ENCODE measurements at places on chromosomes 16 and 17.

DNA sequence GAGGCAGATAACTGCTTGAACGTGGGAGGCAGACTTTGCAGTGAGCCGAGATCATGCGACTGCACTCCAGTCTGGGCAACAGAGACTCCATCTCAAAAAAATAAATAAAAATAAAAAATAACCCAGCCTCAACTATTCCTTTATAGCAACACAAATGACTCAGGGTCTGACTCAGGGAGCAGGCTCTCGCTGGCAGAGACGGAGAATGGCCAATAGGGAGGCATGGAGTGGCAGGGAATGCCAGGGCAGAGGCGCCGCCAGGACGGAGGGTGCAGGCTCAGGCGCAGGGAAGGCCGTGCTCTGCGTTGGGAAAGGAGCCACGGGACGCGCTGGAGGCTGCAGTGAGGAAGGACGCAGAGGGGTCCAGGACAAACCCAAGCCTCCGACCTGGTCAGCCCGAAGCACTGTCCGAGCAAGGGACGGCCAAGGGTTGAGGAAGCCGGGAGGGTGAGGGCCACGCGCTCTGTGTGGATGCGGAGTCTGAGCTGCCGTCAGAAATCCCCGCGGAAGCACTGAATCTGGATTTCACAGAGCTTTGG is 40.3 kb downstream of the PKD1 start:
- DNase-seq: no peak

- DNase-seq: no peak
These were observed 10.2 kb upstream of the CBX8 start for GRCh38 chr17:79806863-79807720.

DNA sequence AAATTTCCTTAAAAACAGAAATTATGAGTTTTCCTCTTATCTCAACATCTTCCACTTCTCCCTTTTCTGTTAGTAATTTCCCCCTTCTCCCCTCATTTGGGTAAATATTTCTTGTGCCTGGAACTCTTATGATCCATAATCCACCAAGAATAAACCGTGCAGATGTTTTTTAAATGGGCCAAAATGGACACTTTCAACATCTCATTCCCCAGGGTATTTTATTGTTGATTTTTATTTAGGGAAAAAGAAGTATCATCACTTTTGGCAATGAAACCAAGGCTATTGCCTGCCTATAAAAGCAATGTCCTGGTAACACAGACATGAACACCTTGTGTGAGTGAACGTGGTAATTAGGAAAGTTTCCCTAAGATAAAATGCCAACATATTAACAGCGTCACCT is 54.6 kb downstream of the IRX6 start:
- no peak for DNase-seq

DNA sequence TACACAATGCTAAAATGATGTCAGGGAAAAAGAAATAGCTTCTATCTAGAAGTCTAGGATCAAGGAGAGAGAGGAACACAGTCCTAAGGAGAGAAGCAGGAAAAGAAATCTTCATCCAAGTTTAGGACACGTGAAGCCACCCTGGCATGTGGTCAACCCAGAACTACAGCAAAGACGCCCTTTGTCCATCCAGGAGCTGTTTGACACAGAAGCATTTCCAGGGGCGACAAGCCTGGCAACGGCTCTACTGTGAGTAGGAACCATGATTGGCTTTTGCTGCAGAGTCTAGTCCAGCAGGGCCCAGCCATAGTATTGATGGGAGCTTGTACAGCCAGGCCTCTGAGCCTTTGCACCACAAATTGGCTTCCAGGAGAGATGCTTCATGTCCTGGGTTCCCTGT is 185.4 kb upstream of the RPL38 start:
- no peak for DNase-seq

DNA sequence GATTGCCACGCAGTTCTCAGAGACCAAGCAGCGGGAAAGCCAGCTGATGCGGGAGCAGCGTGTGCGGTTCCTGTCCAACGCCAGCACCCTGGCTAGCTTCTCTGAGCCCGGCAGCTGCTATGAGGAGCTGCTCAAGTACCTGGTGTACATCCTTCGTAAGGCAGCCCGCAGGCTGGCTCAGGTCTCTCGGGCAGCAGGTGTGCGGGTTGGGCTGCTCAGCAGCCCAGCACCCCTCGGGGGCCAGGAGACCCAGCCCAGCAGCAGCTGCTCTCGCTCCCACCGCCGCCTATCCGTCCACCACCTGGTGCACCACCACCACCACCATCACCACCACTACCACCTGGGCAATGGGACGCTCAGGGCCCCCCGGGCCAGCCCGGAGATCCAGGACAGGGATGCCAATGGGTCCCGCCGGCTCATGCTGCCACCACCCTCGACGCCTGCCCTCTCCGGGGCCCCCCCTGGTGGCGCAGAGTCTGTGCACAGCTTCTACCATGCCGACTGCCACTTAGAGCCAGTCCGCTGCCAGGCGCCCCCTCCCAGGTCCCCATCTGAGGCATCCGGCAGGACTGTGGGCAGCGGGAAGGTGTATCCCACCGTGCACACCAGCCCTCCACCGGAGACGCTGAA is 15.2 kb downstream of the CACNA1G start:
- DNase-seq: no peak

DNA sequence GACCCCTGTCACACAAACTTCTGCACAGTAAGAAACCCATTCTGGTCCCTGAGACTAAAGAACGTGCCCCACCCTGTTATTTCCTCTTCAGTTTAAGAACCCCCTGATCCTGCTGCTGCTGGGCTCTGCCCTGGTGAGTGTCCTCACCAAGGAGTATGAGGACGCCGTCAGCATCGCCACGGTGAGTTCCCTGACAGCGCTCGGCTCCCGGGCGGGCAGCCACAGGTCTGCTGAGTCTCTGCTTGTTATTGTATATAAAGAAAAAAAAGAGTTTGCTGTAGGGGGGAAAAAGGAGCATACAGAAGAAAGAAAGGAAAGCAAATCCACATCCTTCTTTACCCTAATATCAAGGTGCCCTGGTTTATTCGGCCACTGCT is 40.0 kb downstream of the ATP2C2 start:
- DNase-seq: no peak

GRCh38 chr16:73697336-73697735 is 599.3 kb upstream of the PSMD7 start:
- no peak for DNase-seq

GRCh38 chr17:49646391-49647255 is 31.3 kb downstream of the SPOP start:
- DNase-seq: no peak

GRCh38 chr16:70775399-70775798 is 25.6 kb downstream of the VAC14 start:
- DNase-seq: no peak

- DNase-seq: no peak
These were observed 25.3 kb downstream of the DBNDD1 start for GRCh38 chr16:89993971-89994370.

DNA sequence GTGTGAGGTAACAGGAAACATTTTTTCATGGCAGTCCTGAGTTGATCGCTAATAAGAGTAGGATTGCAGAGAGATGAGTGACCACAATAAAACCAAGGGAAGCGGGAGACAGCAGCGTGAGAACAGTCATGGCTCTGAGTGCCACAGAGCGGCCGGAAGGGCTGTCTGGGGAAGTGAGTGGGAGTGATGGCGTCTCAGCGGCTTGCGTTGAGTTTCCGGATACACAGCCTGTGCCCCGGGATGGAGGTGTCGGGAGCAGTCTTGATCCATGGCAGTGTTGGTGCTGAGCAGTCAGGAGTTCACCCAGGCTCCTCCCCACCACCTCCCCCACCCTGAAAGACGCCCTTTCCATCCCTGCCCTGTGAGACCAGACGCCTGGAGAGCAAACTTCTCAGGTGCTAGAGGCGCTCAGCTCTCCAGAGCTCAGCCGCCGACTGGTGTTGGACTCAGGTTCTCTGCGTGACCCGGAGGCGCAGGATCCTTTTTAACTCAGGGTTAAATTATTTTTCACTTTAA is 59.8 kb downstream of the BANP start:
- no peak for DNase-seq

DNA sequence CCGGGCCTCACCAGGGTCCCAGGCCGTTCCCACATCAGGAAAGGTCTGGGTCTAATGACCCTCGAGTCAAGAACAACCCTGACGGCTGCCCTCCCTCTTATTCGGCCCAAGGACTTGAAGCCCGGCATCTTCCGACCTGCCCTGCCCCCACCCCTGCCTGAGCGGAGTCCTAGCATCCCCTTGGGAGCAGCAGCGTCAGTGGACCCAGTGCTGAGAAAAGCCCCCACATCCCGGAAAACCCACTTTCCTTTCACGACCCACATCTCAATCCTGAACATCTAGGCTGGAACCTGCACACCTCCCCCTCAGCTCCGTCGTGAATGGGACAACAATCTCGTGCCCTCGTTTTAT is 769 bp downstream of the TMEM88 start:
- no peak for DNase-seq

- no peak for DNase-seq
These were observed 133.4 kb downstream of the SPACA3 start for GRCh38 chr17:33124871-33125551.

- DNase-seq: no peak
These were observed 31.5 kb downstream of the USP43 start for GRCh38 chr17:9676820-9677310.

- no peak for DNase-seq
These were observed 9.4 kb downstream of the XYLT2 start for GRCh38 chr17:50355336-50355700.

DNA sequence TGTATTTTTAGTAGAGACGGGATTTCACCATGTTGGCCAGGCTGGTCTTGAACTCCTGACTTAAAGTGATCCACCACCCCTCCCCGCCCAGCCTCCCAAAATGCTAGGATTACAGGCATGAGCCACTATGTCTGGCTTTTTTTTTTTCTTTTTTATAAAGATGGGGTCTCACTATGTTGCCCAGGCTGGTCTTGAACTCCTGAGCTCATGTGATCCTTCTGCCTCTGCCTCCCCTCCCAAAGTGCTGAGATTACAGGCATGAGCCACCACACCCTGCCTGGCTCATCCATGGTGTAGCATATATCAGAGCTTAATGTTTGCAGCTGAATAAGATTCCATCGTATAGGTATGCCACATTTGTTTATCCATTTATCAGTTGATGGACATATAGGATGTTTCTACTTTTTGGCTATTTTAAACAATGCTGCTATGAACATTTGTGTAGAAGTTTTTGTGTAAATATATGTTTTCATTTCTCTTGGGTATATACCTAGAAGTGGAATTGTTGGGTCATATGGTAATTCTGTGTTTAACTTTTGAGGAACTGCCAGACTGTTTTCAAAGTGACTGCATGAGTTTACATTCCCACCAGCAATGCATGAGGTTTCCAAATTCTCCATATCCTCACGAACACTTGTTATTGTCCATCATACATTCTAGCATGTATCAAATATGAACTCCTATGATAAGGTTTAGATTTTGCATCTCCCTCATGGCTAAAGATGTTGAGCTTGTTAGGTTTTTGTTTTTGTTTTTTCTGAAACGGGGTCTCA is 55.7 kb upstream of the HAS3 start:
- DNase-seq: no peak

- DNase-seq: peak; percentile 16
These were observed 1.7 kb upstream of the NLRP1 start for GRCh38 chr17:5585836-5586521.

- DNase-seq: no peak
These were observed 134.1 kb downstream of the SOX9 start for GRCh38 chr17:72254808-72255449.

- no peak for DNase-seq
These were observed 8.7 kb upstream of the PYY start for GRCh38 chr17:43962479-43962878.
